Stimulated activated CD4-positive, alpha-beta T cell treated with anti-CD3 and anti-CD28 coated beads, Interleukin-4, amount 100 ng/mL, for 4 hours (primary cell): ENCODE measurements at places on chromosomes 12 and 14.

DNA sequence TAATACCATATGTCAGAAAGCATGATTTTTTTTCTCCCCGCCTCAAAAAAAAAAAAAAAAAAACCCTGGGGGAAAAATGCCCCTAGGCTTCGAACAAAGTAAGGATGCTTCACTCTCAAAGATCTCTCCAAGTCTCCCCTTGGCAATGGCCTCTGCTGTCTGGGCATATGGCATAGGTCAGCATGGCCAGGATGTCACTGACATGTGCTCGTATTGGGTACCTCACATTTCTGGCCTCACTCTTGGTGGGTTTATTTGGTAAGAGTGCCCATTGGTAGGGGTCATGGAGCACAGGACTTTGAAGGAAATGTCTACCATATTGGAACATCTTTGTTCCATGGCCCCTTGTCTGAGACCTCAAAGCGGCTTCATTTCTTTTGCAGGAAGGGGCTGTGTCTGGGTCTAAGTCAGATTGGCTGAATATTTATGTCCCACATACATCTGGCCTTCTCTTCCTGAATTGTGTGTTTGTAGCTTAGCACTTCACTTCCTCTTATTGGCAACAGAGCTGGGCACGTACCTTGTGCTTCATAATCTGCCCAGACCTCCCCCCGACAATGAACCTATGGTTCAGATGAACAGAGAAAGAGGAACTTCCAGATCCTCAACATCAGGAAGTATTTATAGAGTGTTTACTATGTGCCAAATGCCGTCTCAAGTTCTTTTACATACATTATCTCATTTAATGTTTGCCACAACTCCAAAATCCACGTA, 36.3 kb upstream of the OAS1 start:
- no peak for DNase-seq

- DNase-seq: no peak
Measured at GRCh38 chr12:121138284-121138683, 5.6 kb downstream of the P2RX7 start.

- DNase-seq: no peak
Measured at GRCh38 chr12:95634622-95635621, 83.6 kb upstream of the USP44 start.

GRCh38 chr12:103882861-103883596, 42.0 kb upstream of the NT5DC3 start:
- no peak for DNase-seq

DNA sequence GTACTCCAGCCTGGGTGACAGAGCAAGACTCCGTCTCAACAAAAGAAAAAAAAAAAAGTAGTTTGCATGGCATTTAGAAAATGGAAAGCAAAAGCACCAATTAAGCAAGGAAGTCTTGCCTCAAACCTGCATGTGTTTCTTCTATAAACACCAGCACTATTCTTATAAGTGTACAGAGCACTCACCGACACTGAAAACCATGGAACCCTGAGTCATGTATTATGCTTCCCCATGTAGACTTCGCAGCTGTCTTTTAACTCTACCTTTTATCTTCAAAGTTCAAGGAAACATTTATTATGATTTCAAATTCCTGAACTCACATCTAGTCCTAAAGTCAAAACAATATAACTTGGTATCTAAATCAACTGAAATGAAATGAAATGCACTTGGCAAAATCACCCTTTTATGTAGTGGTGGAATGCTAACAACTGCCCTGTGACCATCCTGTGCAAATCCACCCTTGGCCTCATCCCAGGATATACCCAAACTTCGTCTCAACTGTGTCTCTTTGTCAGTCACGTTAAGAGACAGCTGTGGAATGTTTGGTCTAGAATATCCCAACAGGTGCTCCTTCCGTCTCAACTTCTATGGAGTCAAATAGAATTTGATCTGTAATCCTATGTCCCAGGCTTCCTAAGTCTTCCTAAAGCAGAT, 4.8 kb downstream of the BCAT1 start:
- no peak for DNase-seq

DNA sequence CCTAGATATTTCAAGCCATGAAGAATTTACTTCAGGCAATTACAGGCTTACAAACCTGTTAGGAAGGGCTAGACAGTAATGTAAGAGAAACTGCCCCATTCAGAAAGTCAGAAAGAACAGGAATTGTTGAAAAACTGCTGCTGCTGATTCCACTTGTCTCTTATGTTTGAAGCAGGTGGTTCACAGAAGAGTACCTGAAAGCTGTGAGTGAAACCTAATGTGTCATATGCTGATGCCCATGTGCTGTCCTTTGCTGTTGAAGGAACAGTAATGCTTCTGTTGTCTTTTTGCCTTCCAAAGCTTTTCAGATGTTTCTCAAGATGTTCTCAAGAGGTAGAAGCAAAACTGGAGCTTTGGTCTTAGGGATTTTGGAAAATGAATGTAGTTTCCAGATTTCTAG, 39.0 kb downstream of the MNAT1 start:
- DNase-seq: no peak
